CD4-positive, alpha-beta T cell treated with Interleukin-4 for 4 hours (primary cell): ENCODE measurements at places on chromosomes 3 and 15.

GRCh38 chr15:66764072-66764786 is 62.2 kb downstream of the SMAD6 start:
- no peak for DNase-seq

- DNase-seq: peak; percentile 86
Observed at GRCh38 chr3:188323067-188323842, 169.3 kb downstream of the LPP start.

DNA sequence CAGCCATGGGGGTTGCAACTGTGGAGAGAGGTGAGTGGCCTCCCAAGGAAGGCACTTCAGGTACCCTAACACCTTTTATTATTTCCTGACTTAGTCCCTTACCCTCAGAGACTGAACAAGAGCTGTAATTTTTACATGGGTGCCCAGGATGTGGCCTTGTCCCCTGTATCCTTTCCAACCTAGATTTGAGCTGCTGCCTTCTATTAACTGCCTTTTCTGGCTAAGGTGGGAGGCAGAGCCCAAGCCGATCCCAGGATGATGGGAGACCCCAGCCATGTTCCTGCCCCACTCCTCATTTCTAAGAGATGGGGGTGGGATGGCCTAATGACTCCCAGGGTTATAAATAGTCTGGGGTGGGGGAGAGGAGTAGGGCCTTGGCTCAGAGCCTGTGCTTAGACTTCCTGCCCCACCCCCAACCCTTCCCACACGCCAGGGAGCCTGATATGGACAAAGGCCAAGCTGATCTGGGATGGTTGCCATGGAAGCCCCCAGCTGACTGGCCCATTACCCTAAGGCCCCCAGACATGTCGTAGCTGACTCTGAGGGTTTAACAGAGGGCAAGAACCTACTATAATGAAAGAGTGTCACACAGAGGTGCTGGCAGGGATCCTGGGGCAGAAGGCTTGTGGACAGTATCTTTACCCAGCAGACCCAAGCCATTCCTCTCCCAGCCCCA is 1.9 kb downstream of the KLHDC8B start:
- DNase-seq: no peak

- no peak for DNase-seq
Observed at GRCh38 chr15:80828796-80829195, 49.6 kb downstream of the CEMIP start.

DNA sequence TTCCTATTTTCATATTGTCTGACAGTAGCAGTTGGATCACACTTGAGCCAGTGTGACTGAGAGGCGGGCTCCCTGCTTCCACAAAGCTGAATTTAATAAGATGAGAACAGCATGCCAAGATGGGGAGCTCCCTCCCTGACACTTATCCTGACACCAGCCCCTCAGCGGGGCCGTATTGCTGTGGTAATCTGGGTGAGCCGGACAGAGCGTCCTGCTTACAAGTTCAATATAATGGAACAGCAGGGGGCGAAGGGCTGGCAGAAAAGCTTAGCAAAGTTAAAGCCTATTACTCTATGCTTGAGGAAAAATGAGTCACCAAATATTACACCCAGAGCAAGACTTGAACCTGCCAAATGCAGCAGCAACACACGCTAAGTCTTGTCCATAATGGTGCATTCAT is 163.8 kb upstream of the CMC1 start:
- DNase-seq: no peak
